Activated CD8-positive, alpha-beta memory T cell treated with anti-CD3 and anti-CD28 coated beads for 48 hours (primary cell): ENCODE measurements at places on chromosomes 1 and 21.

GRCh38 chr21:45041351-45041805, 33.0 kb upstream of the ADARB1 start:
- no peak for DNase-seq

- DNase-seq, result no peak
Observed at GRCh38 chr1:173489149-173489600, 12.0 kb downstream of the PRDX6 start.

- no peak for DNase-seq
Observed at GRCh38 chr1:207952617-207953542, 42.0 kb upstream of the CD34 start.

- DNase-seq, result no peak
Observed at GRCh38 chr1:158830904-158831507, at the start of gene MNDA. Gene MNDA (plus strand): TSS chr1:158831351. CDS start chr1:158842154, 10,803 bp downstream.

GRCh38 chr1:181037386-181037785, 3.6 kb downstream of the MR1 start:
- no peak for DNase-seq

DNA sequence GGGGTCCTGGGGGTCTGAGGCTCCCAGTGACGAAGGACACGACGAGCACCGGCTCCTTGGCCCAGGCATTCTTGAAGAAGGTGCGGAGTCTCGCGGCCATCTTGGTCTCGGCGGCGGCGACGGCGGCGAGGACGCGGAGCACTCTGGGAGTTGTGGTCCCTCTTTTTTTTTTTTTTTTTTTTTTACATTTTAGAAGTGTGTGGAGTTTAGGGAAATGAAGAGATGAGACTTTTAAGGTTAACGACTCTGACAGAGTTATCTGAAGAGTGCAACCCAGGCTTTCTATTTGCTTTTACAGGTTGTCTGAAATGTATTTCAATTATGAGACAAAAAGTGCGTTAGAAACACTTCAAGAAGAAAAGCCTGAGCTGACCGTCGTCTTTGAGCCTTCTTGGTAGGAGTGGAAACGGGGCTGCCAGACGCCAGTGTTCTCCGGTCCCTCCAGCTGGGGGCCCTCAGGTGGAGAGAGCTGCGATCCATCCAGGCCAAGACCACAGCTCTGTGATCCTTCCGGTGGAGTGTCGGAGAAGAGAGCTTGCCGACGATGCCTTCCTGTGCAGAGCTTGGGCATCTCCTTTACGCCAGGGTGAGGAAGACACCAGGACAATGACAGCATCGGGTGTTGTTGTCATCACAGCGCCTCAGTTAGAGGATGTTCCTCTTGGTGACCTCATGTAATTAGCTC, 9.7 kb downstream of the OR2B11 start:
- no peak for DNase-seq

DNA sequence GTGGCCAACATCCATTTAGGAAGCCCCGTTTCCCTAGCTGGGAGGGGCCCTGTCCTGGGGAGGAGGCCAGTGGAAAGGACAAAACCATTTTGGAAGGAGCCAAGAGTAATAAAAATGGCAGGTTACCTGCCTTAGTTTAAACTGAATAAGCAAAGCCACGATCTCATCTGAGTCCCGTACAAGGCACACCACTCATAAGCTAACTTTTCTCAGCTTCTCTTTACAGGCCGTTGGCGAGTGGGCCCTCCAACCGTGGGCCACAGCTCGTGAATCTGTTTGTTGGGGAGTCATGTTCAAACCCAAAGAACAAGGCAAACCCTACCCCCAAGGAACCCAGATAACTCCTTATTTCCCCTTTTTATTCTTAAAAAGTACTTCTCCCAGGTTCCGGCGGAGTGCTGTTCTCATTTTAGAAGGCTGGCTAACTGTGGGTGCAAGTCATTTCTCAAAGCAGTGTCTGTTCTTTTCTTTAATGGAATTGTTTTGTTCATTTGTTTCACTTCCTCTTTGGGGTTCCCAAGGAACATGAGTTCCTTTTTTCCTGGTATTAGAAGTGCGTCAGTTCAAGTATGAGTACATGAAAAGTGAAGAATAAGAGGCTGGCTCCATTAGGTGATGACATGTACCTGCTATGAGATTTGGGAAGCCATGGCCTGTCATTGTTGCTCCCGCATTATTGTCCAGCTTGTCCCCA, 89.0 kb downstream of the PSMG1 start:
- DNase-seq, result no peak

DNA sequence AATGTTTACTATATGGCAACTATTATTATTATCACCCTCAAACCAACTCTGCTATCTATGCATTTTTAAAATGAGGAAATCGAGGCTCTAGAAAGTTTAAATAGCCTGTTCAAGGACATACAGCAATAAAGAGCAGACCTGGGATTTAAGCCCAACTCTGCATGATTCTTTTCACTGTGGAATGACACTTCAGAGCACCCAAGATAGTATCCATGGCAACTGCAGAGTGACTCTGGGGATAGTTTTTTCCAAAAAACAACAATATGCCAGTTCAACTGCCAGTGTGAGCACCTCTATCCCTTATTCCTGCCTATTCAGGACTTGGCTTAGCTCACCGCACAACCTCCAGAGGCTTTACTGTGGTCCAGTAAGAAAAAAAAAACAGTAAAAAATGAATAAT, 293.9 kb downstream of the BRINP2 start:
- DNase-seq, result no peak

DNA sequence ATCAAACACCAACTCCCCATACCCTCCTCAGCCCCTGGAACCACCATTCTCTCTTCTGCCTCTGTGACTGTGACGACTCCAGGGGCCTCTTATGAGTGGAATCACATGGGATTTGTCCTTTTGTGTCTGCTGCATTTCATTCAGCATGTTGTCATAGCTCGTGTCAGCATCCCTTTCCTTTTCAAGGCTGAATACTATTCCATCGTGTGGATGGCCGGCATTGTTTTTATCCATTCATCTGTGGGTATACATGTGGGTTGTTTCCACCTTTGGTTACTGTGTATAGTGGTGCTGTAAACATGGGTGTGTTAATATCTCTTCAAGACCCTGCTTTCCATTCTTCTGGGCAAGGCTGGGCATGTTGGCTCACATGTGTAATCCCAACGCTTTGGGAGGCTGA, 17.1 kb upstream of the OBSCN start:
- DNase-seq, result no peak

GRCh38 chr1:2091611-2092604, 41.7 kb downstream of the PRKCZ start:
- DNase-seq, result peak; percentile 21

DNA sequence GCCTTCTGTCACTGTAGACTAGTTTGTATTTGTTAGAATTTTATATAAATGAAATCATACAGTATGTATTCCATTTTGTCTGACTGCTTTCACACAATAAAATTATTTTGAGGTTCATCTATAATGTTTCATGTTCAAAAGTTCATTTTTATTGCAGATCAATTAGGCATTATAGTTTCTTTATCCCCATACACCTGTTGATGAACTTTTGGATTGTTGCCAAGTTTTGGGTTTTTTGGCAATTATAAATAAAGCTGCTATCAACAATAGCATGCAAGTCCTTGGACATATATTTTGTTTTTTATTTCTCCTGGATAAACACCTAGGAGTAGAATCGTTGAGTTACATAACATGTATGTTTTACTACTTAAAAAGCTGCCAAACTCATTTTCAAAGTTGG, 47.1 kb upstream of the FAM3B start:
- DNase-seq, result no peak

DNA sequence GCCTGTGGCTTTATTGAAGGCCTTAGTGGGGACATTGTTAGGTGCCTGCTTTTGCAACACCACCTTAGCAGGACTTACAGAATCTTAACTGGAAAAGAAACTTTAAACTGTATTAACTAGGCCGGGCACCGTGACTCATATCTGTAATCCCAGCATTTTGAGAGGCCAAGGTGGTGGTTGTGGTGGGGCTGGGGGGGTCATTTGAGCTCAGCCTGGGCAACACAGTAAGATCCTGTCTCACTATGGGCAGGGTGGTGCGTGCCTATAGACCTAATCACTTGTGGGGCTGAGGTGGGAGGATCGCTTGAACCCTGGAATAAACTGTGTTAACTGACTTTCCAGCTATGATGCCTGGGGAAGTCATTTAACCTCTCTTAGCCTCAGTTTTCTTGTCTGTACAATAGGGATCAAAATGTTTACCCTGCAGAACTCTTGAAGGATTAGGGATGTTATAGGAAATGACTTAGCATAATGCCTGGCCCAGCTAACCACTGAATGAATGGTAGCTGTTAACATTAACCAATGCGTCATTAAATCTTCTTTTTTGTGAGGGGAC, 39.5 kb downstream of the IER5 start:
- DNase-seq, result no peak

DNA sequence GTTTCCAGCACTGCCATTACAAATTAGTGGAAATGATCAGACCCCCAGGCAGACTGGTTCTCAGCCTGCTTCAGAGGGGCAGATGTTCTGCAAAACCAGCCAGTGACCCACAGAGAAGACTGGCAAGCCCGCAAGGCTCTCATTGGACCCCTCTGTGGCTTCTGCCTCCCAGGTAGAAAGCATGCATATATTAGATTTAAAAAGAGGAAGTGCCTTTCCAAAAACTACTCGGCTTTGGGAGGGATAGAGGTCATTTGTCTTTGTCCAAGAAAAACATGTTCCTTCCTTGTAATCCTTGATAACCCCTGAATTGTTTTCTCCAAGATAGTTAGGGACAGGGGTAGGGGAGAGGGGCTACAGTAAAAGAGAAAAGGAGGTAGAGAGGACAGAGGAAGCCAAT, 11.8 kb downstream of the HIVEP3 start:
- no peak for DNase-seq

DNA sequence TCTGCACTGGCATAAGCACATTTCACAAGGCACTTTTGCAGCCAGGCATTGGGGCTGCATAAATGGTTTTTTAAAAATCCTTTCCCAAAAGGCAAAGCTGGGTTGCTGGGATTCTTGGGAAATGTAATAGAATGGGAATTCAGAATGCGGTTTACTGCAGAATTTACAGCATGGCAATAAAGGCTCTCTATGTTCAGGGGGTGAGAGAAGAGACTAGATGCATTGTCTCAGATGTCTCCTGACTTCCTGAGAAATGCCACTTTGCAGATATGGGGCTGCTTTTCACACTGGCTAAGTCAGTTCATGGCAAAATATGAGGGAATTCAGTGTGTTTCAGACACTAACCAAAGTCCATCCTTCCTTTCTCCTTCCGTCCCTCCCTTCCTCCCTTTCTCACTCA, 13.5 kb downstream of the FCGR2B start:
- DNase-seq, result no peak

DNA sequence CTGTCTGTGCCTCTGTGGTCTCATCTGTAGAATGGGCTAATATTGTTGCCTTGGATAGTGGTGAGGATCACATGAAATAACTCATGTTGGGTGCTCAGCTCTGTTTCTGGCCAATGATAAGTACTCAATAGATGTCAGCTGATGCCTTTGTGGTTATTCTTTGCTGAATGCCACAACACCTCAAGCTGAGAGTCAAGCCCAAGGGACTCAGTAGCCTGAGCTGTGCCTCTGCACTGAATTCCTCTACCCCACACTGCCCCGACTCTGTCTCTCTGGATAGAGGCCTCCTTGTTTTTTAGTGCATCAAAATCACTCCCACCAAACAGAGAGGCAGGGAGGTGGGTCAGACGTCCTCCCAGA, 196.1 kb upstream of the VAMP3 start:
- no peak for DNase-seq

DNA sequence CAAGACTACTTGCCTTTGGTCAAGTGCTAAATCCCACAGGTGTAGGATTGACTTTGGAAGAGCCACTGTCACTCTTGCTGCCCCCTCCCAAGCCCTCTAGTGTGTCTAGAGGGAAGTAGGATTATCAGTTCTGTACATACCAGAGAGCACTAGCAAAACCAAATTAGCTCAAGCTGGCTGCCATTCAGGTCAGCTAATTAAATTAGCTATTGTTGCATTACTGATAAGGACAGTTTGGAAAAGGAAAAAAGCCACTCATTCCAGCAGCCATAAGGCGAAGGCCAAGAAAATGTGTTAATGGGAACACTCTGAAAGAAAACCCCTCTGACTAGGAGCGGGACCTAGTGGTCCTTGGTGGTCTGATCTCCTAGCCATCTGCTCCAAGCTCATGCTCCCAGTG, 321.7 kb downstream of the PBX1 start:
- no peak for DNase-seq

- no peak for DNase-seq
Observed at GRCh38 chr21:42763581-42764442, 110.4 kb downstream of the PDE9A start.

- DNase-seq, result no peak
Observed at GRCh38 chr1:192104852-192105251, 53.4 kb upstream of the RGS18 start.

GRCh38 chr1:44313265-44313918, 41.7 kb downstream of the ERI3 start:
- no peak for DNase-seq

- no peak for DNase-seq
Observed at GRCh38 chr1:154499446-154499845, 2.6 kb upstream of the TDRD10 start.

GRCh38 chr21:8991968-8992621, 1529.3 kb upstream of the TPTE start:
- no peak for DNase-seq

DNA sequence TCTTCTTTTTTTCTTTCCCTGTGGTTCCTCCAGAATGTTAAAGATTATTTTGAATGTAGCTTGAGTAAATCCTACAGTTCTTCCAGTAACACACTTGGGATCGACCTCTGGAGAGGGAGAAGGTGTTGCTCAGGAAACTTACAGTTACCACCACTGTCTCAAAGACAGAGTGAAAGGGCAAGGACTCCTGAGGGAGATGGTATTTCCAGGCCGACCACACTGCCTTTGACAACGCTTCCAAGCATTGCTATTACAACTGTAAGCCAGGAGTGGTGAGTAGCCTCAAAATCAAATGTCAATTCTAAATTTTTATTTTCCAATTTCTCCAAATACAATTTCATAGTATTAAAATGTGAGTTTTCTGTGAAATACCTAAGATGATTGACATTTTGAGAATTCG, 125.9 kb downstream of the PDE4B start:
- no peak for DNase-seq

DNA sequence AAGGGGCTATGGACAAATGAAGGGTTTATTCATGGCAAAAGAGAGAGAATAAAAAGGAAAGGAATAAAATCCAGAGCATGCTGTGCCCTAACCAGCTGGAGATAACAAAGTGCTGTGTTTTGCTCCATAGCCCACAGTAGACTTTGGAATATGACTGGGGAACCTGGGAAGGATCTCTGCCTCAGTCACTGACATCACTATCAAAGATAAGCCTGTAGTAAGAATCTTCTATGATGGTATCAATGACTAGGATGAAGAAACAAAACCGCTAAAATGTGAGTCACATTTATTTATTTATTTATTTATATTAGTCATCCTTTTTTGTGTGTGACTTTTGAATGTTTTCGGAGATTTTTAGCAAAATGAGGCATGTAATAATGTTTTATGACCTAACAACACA, 56.3 kb downstream of the NVL start:
- DNase-seq, result no peak

- DNase-seq, result no peak
Observed at GRCh38 chr1:206798384-206798996, 26.2 kb upstream of the IL10 start.
